ENCODE measurements at places on chromosomes 12 and 14. TPM values are rescaled to one million over a fixed set of nuclear protein-coding genes. Genes with fewer than 3 reads are reported as not detected.

Gene GARIN6
- not detected for total RNA-seq

Gene TIGAR
- total RNA-seq, result 5.9 TPM

Gene RPL41
- total RNA-seq, result 2,792 TPM

Gene KLRK1
- not detected for total RNA-seq

DNA sequence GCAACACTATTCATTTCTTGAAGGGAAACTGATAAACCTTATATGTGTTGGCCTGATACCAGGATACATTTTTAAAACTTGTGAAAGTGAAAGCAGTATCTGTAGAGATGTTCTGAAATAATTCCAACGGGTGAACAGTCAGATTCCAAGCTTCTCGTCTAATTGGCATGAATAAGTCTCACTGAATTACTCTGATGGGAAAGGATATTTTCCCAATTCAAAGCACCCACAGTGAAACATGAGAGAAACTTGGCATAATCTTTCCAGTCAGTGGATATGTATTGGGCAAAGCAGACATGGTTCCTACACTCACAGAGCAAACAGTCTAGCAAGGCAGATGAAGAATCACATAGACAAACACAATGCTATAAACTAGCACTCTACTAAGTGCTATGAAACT lies 413.1 kb downstream of the MED13L start:
- DNase-seq, result no peak

- no peak for DNase-seq
Measured at GRCh38 chr14:100359881-100360280, 36.7 kb downstream of the SLC25A47 start.

DNA sequence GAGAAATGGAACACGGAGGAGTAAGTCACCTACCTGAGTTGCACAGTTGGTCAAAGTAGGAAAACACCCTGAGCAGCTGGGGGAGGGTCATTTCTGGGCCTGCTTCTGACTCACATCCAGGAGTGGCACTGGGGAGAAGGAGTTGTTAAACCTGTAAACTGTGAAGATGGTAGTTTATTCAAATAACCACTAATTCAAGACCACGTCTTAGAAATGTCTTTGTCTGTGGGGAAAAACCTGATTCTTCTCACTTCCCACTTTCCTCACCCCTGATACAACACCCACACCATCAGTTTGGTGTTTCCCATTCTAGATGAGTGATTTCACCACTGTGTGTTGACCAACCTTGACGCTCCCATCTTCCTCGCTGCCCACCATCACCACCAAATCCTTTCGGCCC lies 207.1 kb downstream of the ANO4 start:
- DNase-seq, result no peak

- DNase-seq, result no peak
Measured at GRCh38 chr12:232731-233614, 19.0 kb upstream of the SLC6A12 start.

Data from RPMI7951 (cell line).